ENCODE measurements at places on chromosomes 12 and 14.
A peak's percentile ranks its signal among the peaks of the same experiment; 100 is the strongest.

DNA sequence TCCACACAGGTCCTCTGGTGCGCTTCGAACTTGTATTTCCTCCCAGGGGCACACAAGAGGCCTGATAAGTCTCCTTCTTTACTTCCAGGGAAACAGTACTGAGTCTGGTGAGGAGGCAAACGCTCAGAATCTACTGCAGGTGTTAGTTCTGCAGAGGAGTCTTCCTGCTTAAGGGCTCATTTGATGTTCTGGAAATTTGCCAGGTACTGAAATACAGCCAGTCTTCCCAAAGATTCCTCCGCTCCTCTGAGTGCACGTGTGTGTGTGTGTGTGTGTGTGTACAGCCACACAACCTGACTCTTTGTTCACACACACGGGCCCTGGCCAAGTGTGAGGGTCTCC lies 92.0 kb downstream of the FBXL14 start:
- DNase-seq = no peak

DNA sequence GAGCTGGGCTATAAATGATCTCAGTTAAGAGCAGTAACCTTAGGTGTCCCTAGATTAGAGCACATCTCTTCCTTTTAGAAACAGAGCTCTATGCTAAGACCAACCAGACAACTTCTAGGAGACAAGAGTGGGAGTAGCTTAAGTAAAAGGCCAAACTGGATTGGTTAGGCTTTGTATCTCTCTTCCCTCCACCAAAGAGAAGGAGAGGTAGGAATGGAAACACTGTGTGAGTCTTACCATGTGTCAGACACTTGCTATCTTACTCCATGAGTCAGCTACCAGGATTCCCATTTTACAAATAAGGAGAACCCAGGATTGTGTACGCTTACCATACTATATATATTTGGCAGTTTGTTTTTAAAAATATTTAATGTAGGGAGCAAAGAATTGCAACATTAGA lies 122.9 kb downstream of the PAX9 start:
- DNase-seq = no peak

GRCh38 chr14:37275963-37276362 lies 78.2 kb downstream of the MIPOL1 start:
- no peak for DNase-seq

DNA sequence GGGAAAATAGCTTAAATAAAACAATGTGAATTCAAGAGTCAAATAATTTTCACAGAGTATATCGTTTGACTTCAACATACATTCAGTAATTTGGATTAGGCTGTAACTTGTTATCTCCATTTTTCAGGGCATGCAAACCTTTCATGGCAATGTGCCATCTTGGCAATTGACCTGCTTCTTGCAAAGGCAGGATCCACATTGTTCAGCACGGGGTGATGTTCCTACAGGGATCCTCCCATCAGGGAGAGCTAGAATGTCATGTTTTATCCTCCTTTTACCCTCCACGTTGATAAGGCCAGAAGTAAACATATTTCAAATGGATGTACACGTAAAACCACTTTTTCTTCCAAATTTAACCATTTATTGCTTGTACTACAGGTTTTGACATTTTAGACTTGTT lies 314.4 kb downstream of the GALC start:
- DNase-seq = no peak

- DNase-seq = no peak
These were observed 71.6 kb upstream of the KRAS start for GRCh38 chr12:25322351-25322750.

DNA sequence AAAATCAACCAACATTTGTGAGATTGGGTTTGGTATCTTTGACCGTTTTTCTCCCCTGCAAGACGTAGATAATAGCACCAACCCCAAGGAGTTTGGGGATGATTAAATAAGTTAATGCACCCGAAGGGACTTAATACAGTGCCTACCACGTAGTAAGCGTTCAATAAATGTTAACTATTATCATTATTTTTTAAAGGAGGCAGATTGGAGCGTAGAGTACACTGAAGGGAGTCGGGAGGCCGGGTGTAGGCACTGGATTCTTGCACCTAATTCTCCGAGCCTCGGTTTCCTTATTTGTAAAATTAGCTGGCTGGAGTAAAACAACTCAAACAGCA lies 367 bp upstream of the FRS2 start:
- no peak for DNase-seq

GRCh38 chr14:66359500-66359899 lies 126.7 kb upstream of the CCDC196 start:
- no peak for DNase-seq

DNA sequence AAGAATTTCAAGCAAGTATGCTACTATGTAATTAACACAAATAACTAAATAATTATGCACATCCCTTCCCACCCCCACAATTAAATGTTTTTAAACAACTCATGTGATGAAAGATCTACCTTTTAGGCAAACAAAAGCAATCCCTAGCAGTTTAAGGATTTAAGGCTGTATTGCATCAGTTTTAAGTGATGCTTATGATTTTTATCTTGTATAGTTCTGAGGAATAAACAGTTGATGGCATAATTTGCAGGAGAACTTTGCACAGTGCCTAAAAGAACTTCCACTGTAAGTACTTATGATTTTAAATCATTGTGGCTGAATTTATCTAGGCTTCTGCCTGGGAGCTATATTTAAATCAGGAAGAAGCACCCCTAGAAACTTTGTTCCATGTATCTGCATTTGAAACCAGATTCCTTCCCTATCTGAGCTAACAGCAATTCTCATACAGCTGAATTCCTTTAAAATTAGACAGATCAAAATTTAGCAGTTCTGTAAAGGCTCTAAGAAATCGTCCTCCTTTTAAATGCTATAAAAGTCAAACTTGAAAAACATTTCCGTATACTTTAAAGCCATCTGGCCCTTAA lies 388.6 kb downstream of the BCAT1 start:
- DNase-seq = no peak

DNA sequence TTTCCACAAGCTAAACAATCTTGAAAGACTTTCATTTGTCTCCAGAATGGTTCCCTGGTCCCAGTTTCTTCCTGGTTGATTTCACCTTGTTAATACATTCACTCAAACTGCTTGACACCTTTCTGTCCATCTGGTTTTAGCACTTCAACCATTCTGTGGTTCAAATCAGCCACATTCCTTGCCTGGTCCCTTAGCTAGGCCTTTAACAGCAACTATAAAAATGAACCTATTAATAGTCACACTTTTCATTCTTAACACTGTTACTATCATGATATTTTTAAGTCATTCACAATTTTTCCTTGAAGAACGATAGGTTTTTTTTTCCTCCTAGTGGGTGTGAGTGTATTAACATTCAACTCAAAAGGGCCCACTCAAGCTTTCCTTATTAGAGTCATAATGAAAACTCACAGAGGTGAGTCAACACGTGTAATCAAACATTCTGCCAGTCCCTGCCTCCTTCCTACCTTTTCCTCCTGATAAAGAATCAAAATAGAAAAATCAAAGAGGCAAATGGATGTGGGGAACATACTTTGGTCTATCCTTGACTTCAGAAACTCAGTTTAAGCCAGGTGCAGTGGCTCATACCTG lies 34.4 kb upstream of the CCNT1 start:
- no peak for DNase-seq

GRCh38 chr14:104892531-104893434 lies 27.7 kb downstream of the CEP170B start:
- DNase-seq = no peak

DNA sequence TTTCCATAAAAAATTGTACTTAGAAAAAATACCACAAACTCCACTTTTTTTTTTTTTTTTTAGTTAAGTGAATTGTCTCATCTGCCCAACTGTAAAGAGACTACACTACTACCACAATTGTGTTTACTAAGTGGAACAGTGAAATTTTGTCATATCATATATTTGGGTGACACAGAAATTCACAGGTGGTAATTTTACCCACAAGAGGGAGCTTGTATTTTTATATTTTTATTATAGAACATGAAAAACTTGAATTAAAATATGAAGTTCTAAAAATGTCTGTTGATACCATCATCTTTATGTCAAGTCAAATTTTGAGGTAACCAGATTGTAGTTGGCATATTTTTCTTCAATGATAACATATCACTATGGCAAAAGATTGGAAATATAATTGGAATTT lies 329.4 kb upstream of the SOX5 start:
- no peak for DNase-seq

DNA sequence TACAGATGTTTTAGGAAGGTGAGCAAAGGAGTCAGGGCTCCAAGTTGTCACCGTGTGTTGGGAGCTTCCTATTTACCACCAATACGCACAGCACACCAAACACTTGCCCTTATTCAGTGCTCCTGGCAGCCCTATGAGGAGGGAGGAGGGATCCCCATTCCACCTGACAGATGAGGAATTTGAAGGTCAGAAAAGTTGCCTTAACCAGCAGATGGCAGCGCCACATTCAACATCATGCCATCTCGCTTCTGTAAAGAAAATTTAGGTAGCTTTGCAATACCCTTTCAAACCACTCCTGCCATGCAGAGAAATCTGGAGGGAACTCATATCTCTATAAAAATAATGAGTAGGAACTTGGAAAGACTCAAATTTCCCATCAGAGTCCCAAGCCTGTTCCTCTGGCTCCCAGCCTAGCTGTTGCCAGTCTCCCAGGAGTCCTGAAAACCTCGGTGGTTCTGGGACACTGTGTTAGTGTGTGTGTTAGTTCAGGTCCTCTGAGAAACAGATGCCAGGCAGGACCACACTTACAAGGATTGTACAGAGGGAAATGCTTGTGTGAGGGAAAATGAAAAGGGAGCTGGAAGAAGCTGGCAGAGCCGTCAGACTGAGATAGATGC lies 410.5 kb downstream of the MED13L start:
- DNase-seq = no peak

GRCh38 chr12:52279422-52280318 lies 5.2 kb downstream of the KRT86 start:
- no peak for DNase-seq

- DNase-seq = peak; percentile 22
These were observed 52.3 kb downstream of the SLC25A47 start for GRCh38 chr14:100375266-100375962.

GRCh38 chr14:68730811-68731425 lies 61.9 kb downstream of the ZFP36L1 start:
- DNase-seq = no peak

GRCh38 chr12:7460375-7461259 lies 16.7 kb upstream of the CD163L1 start:
- peak; percentile 24 for DNase-seq

- DNase-seq = peak; percentile 50
These were observed at the start of gene CCND2 for GRCh38 chr12:4273652-4274395. CCND2 (plus strand) TSS chr12:4273762; CDS start chr12:4274041, 279 bp downstream.

GRCh38 chr12:124293286-124294003 lies 1.4 kb upstream of the RFLNA start:
- no peak for DNase-seq

DNA sequence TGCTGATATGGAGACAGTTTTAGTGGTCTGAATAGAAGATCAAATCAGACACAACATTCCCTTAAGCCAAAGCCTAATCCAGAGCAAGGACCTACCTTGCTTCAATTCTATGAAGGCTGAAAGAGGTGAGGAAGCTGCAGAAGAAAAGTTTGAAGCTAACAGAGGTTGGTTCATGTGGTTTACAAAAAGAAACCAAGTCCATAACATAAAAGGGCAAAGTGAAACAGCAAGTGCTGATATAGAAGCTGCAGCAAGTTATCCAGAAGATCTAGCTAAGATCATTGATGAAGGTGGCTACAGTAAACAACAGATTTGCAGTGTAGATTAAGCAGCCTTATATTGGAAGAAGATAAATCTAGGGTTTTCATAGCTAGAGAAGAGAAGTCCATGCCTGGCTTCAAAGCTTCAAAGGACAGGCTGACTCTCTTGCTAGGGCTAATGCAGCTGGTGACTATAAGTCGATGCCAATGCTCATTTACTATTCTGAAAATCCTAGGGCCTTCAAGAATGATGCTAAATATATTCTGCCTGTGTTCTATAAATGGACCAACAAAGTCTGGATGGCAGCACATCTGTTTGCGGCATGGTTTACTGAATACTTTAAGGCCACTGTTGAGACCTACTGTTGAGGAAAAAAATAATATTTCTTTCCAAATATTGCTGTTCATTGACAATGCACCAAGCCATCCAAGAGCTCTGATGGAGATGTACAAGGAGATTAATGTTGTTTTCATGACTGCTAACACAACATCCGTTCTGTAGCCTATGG lies 361.0 kb downstream of the DPF3 start:
- no peak for DNase-seq

- no peak for DNase-seq
These were observed 22.2 kb downstream of the P2RX4 start for GRCh38 chr12:121232163-121232562.

- DNase-seq = no peak
These were observed 434.4 kb downstream of the RAD51B start for GRCh38 chr14:68253878-68254528.

DNA sequence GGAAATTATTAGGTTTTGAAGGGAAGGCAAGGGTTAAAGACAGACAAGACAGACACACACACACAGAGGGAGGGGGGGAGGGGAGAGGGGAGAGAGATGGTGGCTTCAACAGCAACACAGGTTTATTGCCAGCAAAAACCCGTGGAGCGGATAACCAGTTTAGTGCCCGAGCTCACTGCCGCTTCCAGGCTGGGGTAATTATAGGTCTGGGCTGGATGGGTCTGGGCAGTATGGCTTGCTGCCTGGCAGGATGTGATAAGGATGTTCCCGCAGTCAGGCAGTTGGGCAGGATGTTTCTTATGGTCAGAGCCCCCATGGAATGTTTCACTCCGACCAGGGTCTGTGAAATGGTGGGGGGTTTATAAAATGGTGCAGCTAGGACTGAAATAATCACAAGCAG lies 4.4 kb upstream of the TDRD9 start:
- no peak for DNase-seq

DNA sequence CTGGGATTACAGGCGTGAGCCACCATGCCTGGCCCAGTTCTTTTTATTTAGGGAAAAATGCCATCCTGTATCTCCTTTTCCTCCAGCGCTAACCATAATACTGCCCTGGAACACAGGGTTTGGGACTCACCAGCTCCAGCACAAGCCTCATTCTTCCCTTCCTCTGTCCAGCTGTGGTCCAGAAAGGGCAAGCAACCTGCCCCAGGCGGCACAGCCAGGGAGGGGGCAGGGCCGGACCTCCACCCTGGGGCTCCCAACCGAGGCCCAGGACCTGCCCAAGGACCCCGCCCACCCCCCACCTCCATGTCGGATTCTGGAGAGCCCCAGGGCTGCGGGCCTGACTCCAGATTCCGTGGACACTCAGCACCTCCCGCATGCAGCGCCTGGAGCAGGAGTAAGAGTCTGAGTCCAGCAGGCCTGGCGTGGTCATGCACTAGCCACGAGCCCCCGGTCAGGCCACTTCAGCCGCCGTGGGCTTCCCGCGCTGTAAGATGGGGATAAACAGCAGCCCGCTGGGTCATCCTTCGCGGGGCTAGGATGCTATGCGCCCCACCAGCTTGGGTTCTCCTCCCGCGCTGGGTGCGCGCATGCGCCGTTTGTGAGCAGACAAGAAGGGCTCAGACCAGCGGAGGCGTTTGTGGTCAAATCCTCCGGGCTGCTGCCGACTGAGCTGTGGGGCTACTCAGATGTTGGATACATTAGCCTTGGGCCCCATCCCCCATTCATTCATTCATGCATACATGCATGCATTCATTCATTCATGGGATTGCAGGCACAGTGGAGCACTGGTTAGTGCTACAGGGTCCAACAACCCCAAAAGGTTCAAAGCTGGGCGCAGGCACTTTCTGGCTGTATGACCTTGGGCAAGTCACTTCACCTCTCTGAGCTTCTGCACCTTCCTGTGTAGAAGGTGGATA lies 16.3 kb downstream of the TMEM119 start:
- DNase-seq = no peak

- DNase-seq = no peak
These were observed 106.0 kb upstream of the TMTC1 start for GRCh38 chr12:29889737-29890136.
